ENCODE measurements at places on chromosomes 2 and 18.

- H3K4me1 ChIP-seq: no peaks in the 10 kb centered on the region
- H3K27ac ChIP-seq: no peak overlapping the region
- no peaks in the 10 kb centered on the region for H3K27me3 ChIP-seq
- no peak overlapping the region for H3K4me3 ChIP-seq
- peaks cover under 1% of the 10 kb centered on the region for H3K36me3 ChIP-seq
- DNase-seq: no peak
Measured at GRCh38 chr18:45981821-45982220, 14.7 kb upstream of the EPG5 start.

DNA sequence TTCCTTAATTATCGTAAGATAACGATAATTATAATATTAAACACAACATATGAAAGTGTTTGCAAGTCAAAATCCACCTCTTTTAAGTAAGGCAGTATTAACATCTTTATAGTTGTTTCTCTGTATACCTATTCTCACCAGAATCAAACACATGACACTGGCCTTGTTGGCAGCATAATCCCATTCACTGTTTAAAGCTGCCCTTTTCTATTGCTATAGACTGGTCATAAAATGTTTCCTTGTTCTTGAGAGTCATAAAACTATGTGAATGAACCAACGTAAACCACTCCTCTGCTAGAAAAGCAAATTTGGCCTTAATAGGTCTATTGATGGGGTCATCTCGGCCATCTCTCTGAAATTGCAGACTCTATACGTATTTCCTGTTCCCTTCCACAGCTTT lies 293.1 kb downstream of the SLC8A1 start:
- H3K4me1 ChIP-seq: no peaks in the 10 kb centered on the region
- no peak overlapping the region for H3K4me3 ChIP-seq
- H3K36me3 ChIP-seq: no peaks in the 10 kb centered on the region
- no peaks in the 10 kb centered on the region for H3K27me3 ChIP-seq

DNA sequence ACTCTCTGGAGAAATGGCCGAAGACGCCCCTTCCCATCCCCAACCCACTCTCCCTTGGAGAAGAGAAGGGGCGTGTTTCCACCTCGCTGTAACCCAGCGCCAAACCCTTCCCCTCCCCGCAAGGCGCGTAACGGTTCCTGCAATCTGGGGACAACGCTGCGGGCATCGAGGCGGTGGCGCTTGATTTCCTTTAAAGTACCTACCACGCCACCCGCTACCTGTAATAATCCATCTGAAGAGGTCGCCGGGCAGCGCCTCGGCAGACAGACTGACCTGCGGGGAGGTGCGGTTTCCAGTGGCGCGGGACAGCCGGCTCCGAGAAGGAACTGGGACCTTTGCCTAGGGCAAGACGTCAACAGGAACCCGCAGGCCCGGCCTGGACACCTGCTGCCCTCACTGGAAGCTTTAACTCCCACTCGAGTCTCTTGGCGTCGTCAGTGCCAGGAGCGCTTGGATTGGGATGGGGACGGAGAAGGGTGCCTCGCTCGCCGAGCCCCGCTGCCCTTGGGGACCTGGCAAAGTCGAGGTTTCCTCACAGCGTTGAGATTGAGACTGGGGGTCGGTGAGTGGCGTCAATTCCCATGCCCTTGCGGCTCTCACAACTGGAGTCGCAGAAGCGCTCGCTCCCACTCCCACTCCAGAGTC lies at the start of gene CYP1B1:
Gene CYP1B1 (minus strand): TSS at position 645 of the 645 bp plus-strand sequence. CDS start 763 bp downstream, outside the sequence.
- H3K27me3 ChIP-seq: peaks cover 62% of the 10 kb centered on the region
- H3K4me3 ChIP-seq: peak within 1 kb of the TSS; percentile 53
- no peaks in the 10 kb centered on the region for H3K36me3 ChIP-seq
- DNase-seq: no peak
- H3K4me1 ChIP-seq: peaks cover 8% of the 10 kb centered on the region
- no peak within 1 kb of the TSS for H3K27ac ChIP-seq

GRCh38 chr18:31509571-31509970 lies 11.6 kb downstream of the DSG2 start:
- no peak for DNase-seq
- H3K27ac ChIP-seq: no peak overlapping the region
- peaks cover 9% of the 10 kb centered on the region for H3K27me3 ChIP-seq
- H3K4me3 ChIP-seq: no peak overlapping the region

DNA sequence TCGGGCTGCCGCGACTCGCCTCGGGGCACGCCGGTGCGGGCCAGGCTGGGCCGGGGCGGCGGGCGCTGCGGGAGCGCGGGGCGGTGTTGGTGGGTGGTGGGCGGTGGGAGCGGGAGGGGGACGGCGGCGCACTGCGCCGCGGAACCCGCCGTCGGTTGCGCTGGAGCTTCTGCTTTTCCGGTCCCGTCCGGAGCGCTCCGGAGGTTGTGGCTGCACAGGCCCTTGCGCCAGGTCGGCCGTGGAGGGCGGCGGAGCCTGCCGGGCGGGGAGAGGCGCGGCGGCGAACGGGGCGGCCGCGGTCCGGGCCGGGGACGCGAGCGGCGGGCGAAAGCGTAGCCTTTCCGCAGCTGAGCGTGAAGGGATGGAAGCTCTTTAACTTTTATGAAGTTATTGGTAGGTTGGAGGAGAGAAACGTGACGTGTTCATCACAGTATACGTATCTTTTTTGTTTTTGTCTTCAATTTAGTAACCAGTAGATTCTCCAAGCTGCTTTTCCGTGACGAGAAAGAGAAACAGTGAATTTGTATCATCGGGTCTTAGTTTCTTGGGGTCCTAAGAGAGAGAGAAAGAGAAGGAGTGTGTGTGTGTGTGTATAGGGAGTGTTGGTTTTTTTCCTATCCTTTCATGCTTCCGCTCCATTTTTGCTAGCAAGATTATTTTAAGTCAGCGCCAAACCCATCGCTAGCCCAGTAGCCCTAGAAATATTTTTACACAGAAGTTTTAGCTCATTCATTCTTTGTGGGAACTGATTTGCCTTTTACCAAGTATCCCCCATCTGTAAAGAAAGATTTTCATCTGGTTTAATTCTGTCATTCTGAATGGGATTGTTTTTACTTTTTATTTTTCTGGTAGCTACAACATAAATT lies 535 bp downstream of the ATG4B start:
- peak overlapping the region; percentile 58 for H3K27ac ChIP-seq
- H3K4me3 ChIP-seq: peak overlapping the region; percentile 89
- no peaks in the 10 kb centered on the region for H3K27me3 ChIP-seq
- H3K4me1 ChIP-seq: peaks cover 45% of the 10 kb centered on the region
- DNase-seq: no peak

DNA sequence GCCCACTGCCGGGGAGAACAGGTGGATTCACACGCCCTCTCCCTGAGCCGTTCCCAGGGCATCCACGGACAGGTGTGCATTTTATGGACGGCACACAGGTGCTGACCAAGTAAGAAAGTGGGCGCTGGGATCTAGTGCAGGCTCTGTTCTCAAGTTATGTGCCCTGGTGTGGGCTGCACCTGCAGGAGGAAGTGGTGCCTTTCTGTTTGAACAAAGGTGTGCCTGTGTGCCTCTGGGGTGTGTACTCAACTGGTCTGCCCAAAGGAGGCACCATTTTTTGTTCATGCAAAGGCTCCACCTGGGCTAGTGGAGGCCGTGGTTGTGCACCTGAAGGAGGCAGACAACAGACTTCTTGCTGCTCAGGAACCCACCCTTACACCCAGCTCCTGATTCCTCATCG lies 88.2 kb upstream of the HK2 start:
- no peak overlapping the region for H3K27ac ChIP-seq
- peaks cover 44% of the 10 kb centered on the region for H3K27me3 ChIP-seq
- no peak for DNase-seq
- no peak overlapping the region for H3K4me3 ChIP-seq
- no peaks in the 10 kb centered on the region for H3K36me3 ChIP-seq

DNA sequence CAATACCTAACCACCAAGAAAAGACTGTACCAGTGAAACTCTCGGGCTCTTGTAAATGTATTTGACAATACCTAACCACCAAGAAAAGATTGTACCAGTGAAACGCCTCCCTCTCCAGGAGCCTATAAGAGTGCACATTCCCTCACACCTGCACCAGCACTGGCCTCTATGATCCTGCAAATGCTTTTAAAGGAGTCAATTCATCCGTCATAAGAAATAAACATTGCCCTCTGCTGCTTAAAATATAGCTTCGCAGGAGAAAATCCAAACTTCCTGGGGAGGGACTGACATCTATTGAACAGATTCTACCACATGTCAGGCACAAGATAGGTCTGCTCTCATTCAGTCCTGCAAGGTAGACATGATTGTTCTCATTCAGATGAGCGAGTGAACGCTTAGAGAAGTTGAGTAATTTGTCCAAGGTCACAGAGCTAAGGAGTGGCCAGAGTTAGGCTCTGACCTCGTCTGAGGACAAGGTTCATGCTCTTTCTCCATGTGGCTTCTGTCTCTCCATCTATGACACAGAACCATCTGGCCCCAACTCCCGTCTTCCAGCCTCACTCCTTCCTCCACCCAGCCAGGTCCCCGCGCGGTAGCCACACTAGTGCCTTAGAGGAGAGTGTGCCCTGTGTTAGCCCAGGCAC lies 38.7 kb downstream of the MCFD2 start:
- no peak for DNase-seq
- H3K4me1 ChIP-seq: no peaks in the 10 kb centered on the region
- no peak overlapping the region for H3K4me3 ChIP-seq
- peaks cover 27% of the 10 kb centered on the region for H3K27me3 ChIP-seq

- no peak for DNase-seq
- H3K4me1 ChIP-seq: peaks cover 43% of the 10 kb centered on the region
- H3K36me3 ChIP-seq: peaks cover 20% of the 10 kb centered on the region
- no peaks in the 10 kb centered on the region for H3K27me3 ChIP-seq
Measured at GRCh38 chr2:96325041-96325883, at the start of gene ITPRIPL1. ITPRIPL1 (plus strand) TSS chr2:96325317; CDS start chr2:96325840, 523 bp downstream.

GRCh38 chr2:30566631-30567030 lies 119.6 kb downstream of the LCLAT1 start:
- no peaks in the 10 kb centered on the region for H3K27me3 ChIP-seq
- H3K4me1 ChIP-seq: peaks cover 4% of the 10 kb centered on the region
- no peak overlapping the region for H3K27ac ChIP-seq
- no peak overlapping the region for H3K4me3 ChIP-seq

DNA sequence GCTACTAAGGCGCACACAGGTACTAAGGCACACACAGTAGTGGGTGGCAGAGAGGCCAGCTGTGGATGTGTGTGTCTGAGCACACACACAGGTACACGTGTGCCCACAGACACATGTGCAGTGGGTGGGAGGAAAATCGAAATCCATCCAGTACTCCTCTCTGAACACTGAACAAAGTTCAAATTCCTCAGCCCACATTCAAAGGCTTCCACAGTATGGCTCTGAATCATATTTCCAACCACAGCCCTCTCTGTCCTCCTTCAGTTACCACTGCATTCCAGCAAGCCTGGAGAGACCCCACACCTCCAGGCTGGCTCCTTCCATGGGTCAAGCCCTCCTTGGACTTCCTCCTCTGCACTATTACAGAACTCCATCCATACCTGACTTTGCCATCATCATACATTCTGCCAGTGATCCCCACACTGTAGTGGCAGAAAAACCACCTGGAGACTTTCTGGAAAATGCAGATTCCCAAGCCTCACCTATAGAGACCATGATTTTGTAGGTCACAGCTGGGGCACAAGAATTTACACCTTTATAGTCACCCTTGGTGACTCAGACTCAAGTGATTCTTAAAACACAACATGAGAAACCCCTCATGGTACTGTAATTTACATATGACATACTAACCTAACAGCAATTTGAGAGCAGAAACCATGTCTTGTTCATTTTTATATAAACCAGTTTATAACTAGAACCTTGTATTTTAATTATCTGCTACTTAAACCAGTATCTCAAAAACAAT lies 31.4 kb downstream of the EPG5 start:
- H3K27ac ChIP-seq: peak overlapping the region; percentile 32
- H3K4me1 ChIP-seq: peaks cover 43% of the 10 kb centered on the region
- H3K36me3 ChIP-seq: peaks cover 69% of the 10 kb centered on the region
- no peak overlapping the region for H3K4me3 ChIP-seq
- DNase-seq: no peak

DNA sequence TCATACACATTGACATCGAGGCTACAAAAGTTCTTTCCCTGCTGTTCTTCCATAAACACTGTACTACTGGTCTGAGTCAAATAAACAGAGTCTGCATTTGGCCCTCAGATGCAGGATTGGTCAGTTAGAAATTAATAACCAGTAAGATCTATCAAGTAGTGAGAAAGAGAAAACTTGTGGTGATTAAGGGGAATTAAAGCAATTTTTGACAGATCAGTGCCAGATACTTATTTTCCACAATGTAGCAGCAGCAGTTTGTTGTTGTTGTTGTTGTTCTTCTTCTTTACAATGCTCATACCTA lies 85.0 kb downstream of the IKZF2 start:
- DNase-seq: no peak
- H3K27ac ChIP-seq: peak overlapping the region; percentile 89
- peak overlapping the region; percentile 86 for H3K4me3 ChIP-seq
- H3K27me3 ChIP-seq: no peaks in the 10 kb centered on the region
- peaks cover 35% of the 10 kb centered on the region for H3K4me1 ChIP-seq

DNA sequence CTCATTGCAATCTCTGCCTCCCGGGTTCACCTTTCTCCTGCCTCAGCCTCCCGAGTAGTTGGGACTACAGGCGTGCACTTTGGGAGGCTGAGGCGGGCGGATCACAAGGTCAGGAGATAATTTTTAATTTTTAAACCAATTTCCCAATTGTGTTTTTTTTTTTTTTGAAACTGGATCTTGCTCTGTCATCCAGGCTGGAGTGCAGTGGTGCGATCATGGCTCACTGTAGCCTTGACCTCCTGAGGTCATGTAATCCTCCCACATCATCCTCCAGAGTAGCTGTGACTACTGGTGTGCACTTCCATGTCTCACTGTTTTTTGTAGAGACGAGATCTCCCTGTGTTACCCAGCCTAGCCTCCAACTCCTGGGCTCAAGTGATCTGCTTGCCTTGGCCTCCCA lies 49.3 kb downstream of the GLS start:
- no peak overlapping the region for H3K4me3 ChIP-seq
- no peak for DNase-seq
- peaks cover 81% of the 10 kb centered on the region for H3K36me3 ChIP-seq
- H3K4me1 ChIP-seq: peaks cover 1% of the 10 kb centered on the region
- no peaks in the 10 kb centered on the region for H3K27me3 ChIP-seq

DNA sequence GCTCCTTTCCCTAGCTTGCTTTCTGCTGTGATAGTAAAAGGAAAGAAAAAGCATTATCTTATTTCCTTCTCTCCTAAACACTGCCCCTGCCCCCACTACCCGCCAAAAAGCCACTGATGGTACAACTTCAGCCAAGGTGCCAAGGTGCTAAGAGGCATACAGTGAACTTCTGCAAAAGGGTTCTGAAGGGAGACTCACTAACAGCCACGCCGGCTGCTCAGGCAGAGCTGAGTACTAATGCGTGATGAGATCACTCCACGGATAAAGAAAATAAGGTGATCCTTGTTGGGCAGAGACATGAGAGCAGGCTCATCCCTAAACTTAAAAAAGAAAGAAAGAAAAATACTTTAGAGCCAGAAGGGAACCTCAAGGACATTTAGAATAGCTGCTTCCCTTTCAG lies 60.5 kb upstream of the PXDN start:
- H3K4me1 ChIP-seq: no peaks in the 10 kb centered on the region
- H3K27ac ChIP-seq: no peak overlapping the region
- DNase-seq: no peak
- H3K36me3 ChIP-seq: no peaks in the 10 kb centered on the region
- no peak overlapping the region for H3K4me3 ChIP-seq
- no peaks in the 10 kb centered on the region for H3K27me3 ChIP-seq

- H3K36me3 ChIP-seq: peaks cover 2% of the 10 kb centered on the region
- no peak overlapping the region for H3K27ac ChIP-seq
- H3K27me3 ChIP-seq: no peaks in the 10 kb centered on the region
- no peak for DNase-seq
- H3K4me1 ChIP-seq: no peaks in the 10 kb centered on the region
Measured at GRCh38 chr18:6031442-6031841, 136.1 kb upstream of the TMEM200C start.

GRCh38 chr2:45169339-45170190 lies 160.3 kb upstream of the SIX2 start:
- no peak overlapping the region for H3K27ac ChIP-seq
- H3K27me3 ChIP-seq: peaks cover 50% of the 10 kb centered on the region
- no peak for DNase-seq
- H3K36me3 ChIP-seq: no peaks in the 10 kb centered on the region
- H3K4me1 ChIP-seq: no peaks in the 10 kb centered on the region
- H3K4me3 ChIP-seq: peak overlapping the region; percentile 27

Data from effector memory CD8-positive, alpha-beta T cell (primary cell).